ENCODE measurements at places on chromosomes 4 and X.

GRCh38 chr4:7761720-7762119 is 177.9 kb downstream of the AFAP1 start:
- DNase-seq = peak; percentile 22

DNA sequence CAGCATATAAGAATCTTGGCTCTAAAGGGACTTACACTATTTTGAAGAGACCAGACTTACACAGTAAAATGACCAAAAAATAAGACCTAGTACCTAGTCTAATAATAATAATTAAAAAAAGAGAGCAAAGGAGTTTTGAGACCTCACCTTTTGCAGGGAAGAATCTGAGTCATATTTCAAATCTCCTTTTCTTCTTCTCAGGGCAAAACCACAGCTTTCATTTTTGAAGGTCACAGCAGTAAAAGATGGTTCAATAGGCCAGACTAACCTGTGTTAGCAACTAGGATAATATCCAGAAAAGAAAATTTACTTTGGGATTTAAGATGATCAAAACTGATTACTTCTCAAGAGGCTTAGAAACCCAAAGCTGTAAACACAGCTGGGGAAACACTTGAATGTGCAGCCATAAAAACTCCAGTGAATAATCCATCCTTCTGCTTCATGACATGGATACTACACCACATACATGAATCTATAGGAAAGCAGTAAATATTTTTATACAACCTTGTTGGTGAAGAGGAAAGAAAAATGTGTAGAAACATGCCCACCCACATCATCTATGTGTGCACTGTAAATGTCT is 25.9 kb upstream of the LNX1 start:
- DNase-seq = no peak

DNA sequence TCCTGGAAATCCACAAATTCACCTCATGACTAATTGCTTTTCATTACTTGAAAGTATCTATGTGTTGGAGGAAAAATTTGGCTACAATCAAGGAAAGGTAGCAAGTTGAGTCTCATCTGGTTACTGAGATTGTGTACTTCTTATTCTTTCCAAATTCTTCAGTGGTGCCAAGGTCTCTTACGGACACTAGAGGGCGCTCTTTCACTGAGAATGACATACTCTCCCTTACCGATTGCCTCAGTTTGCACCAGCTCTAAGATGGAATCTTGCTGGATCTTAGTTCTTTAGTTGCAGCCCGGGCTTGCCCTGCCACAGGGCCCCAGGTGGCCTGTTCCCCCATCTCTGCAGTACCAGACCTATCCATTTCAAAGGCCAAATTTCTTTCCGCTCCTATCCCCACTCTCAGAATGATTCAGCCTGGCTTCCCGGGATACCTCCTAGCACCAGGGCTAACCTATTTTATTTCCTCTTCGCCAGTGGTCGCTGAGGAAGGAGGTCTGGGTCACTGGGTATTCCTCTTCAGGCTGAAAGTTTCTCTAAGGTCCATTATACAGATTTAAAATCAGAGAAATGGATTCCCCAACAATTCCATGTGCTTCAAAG is 24.6 kb upstream of the GPR50 start:
- peak; percentile 22 for DNase-seq

- peak; percentile 64 for DNase-seq
Measured at GRCh38 chr4:137307806-137308205, 224.5 kb downstream of the PCDH18 start.

Data from astrocyte of the cerebellum (primary cell).